Naive thymus-derived CD8-positive, alpha-beta T cell (primary cell): ENCODE measurements at places on chromosomes 5 and 9. TPM values are rescaled to one million over a fixed set of nuclear protein-coding genes. Genes with fewer than 3 reads are reported as not detected.
A peak's percentile ranks its signal among the peaks of the same experiment; 100 is the strongest.

Gene ADAMTS2
- not detected for total RNA-seq

GRCh38 chr9:114372921-114373448 lies 14.8 kb downstream of the AKNA start:
- peak; percentile 78 for DNase-seq

Gene PAEP
- not detected for total RNA-seq

DNA sequence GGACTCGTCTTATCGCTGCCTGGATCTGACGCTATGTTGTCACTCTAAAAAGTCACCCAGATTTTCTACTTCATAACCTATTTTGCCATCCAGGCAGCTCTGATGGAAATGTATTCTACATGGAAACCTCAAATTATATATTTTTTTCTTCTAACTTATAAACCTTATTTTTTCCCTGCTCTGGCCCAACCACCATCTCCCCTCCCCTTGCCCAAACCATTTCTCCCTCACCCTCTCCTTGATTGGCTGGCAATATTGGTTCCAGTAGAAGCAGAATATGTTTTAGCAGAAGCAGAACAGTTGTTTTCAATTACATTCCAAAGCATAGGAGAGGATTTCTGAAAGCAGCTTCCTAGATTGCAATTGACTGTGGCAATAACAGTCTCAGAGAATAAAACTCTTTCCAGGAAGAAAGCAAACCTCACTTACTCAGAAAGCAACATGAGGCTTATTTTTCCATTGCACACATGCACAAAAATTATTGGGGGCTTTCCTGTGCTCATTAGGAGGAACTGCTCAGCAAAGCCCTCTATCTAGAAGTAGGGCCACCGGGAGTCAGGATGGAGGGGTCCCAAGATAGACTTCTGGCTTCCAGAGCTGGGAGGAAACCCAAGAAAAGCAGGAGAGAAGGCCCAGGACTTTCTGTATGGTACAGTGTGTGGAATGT lies 191.8 kb downstream of the ESM1 start:
- no peak for DNase-seq

Gene MARCOL
- total RNA-seq: not detected

Gene SCAI
- 15.7 TPM for total RNA-seq

Gene HEMGN
- 1.9 TPM for total RNA-seq

GRCh38 chr5:125575171-125575890 lies 828.9 kb upstream of the ZNF608 start:
- DNase-seq: no peak

Gene PKD2L2
- total RNA-seq: not detected

Gene POLK
- 28.2 TPM for total RNA-seq

- DNase-seq: no peak
Observed at GRCh38 chr5:171712616-171713015, 73.0 kb upstream of the SMIM23 start.

DNA sequence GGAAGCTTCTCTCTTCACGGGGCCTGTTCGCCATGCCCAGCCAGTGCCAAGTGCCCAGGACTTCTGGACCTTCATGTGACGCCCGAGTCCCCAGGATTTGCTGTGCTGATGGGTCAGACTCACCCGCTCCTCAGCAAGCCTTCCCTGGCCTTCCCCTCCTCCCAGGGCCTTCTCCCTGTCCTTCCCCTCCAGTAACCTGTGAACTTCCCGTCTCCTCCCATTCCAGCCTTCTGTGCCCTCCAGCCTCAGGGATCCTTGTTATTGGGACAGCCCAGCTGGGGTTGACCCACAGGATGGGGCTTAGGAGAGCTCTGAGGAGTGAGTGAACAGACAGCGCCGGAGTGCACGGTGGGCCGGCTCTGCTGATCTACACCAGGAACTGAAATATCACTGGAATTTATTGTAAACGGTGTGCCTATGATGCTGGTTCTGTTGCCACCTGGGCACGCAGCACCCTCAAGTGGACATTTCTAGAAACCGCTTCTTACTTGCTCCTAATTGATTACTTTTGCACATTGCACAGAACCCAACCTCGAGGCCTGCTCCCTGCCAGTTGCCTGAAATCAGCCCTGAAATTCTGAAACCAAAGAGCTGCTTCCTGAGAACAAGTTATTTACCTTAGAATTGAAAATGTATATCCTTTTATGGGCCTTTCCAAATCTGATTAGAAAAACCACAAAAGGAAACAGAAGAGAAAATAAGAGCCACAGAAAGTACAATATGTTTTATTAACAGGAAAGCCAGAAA lies 1.5 kb downstream of the SPAAR start:
- DNase-seq: no peak

Gene STARD4
- 11.9 TPM for total RNA-seq
